ENCODE measurements at places on chromosomes 7 and 10.

- no peak for DNase-seq
Measured at GRCh38 chr7:20200361-20200760, 16.8 kb downstream of the MACC1 start.

DNA sequence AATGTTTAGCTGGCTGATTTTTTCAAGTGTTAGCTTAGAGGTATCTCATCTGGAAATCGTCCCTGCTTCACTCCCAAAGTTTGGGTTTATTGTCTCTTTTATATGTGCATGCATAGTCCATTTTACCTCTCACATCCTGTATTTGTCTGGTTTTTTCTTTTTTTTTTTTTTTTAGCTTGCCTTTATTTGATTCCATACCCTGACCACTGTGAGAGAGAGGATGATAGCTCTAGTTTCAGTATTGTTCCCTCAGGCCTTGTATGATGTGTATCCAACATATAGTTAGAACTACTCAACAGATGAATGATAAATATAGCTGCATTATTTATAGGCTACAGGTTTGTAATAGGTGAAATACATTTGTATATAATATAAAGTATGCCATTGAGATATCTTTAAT is 29.9 kb downstream of the PCGF5 start:
- DNase-seq: no peak

DNA sequence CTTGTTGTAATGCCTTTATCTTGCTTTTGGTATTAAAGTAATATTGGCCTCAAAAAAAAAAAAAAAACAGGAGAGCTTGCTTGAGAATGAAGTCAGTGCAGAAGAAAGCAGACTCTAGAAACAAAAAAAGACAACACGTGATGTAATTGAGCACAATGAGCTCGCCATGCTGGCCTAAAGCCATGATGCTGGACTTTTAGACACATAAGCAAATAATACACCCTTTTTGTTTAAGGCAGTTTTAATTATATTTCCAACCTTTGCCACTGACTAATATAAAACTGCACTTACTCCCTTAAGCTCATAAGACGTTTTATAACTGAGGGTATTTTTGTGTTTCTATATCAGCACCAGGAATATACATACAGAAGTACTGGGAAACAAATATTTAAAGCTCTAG is 798.3 kb downstream of the KCNMA1 start:
- DNase-seq: no peak

- DNase-seq: no peak
Measured at GRCh38 chr7:99806839-99807478, 20.9 kb upstream of the CYP3A43 start.

DNA sequence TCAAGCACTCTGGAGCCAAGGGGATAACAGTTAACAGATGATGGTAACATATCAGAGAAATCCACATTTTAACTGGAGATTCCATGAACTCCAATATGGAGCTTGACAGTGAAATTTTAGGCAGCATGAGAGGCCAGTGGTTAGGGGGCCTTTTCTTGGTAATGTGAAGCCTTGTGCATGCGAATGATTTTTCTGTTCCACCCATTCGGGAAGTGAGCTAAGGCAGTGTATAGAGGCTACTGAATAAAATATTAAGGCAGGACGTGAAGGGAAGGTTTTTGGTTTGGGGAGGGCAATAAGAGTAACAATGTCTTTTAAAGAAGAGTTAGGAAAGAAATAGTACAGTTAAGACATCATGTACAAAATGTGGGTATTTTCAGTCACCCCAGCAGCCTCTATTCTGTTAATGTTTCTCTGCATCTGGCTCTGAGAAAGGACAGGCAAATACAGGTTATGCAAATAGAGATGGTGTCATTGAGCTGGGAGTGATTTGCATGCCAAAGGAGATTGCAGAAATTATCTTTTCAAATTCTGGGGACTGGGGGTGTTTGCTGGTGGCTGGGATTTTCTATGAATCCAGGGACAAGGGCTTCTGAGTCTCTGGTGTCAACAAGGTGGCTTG is 6.8 kb upstream of the TAS2R60 start:
- no peak for DNase-seq

DNA sequence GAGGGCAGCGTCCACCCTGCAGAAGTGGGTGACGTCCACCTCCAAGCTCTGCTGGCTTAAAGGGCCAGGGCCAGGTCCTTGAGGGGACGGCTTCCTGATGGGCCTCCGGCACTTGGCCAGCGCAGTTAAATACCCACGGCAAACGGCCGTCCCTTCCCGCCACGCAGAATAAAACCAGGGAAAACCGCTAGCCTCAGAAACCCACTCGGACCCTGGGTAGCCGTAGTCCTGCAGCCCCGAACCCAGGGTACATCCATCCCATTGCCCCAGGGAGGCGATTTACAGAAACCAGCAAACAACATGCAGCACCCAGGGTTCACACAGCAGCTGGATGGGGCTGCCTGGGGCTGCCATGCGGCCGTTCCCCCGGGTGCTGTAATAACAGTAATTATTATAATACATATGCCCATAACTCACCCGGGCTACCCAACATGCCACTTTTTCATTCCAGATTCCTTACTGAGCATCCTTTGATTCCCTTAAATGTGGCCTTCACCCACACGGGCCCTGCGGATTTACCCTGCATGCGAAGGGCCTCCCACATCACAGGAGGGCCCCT is 81.5 kb upstream of the PDGFA start:
- DNase-seq: no peak

DNA sequence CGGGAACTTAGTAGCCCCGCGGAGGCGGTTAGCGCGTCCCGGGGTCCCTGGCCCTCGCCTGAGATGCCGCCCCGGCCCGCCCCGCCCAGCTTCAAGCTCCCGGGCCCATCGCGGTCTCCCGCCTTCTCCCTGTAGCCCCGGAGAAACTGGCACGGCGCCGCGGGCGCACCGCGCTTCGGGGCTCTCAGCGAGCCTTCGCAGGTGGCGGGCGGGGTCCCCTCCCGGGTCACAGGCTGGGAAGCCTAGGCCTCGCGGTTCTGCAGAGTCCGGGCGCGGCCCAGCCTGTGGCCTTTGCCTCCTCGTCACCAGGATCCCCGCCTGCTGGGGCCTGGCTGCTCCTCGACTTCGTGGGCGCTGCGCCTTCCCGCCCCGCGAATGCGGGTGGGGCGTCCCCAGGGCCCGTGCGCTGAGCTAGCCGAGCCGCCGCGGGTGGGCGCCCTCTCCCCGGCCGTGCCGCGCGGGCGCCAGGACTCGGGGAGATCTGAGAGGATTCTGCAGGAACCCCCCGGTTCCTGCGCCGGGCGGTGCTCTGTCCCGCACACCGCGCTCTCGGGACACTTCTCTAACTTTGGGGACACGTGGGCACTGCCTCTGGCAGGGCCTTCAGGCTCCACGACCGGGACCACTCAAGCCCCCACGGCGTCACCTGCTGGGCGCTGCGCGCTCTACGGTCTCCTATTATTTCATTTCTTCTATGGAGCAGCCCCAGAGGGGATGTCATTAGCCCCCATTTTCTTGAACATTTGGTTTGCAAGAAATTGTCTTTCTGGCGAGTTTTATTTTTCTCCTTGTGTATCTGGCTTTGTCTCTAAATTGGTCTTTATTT is 682 bp upstream of the RGS10 start:
- peak; percentile 51 for DNase-seq

GRCh38 chr10:47225928-47226645 is 73.9 kb upstream of the GDF10 start:
- no peak for DNase-seq

- DNase-seq: no peak
Measured at GRCh38 chr10:47423476-47423875, 39.4 kb upstream of the ZNF488 start.

DNA sequence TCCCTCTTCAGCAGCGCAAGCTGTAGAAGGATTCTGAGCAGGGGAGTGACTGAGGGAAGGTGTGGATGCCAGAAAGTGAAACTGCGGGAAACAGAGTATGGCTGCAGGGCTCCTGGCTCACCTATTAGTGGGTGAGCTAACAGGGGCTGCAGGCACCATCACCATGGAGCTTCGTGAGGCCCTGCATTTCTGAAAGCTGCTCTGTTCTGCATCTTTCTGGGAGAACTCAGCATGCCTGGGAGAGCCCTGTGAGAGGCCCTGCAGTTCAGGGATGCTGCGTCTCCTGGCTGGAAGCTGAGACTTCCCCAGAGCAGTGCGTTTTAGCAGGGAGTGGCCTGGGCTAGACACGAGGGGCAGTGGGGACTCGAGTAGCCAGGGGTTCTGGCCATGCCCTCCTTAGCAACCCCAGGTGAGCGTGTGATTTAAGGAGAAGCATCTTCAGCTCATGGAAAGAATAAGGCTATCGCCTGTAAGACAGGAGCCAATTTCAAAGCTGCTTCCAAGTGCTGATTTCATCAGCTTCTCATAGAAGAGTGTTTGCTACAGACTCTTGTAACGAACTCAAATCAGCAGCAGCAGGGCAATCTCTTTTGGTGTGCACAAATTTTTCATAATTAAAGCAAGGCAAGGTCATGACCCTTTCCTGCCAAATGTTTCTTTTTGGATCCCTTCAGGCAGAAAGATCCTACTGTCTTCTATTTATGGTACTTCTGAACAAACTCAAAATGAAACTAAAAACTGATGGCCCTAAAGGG is 293.6 kb upstream of the ZNF32 start:
- no peak for DNase-seq

DNA sequence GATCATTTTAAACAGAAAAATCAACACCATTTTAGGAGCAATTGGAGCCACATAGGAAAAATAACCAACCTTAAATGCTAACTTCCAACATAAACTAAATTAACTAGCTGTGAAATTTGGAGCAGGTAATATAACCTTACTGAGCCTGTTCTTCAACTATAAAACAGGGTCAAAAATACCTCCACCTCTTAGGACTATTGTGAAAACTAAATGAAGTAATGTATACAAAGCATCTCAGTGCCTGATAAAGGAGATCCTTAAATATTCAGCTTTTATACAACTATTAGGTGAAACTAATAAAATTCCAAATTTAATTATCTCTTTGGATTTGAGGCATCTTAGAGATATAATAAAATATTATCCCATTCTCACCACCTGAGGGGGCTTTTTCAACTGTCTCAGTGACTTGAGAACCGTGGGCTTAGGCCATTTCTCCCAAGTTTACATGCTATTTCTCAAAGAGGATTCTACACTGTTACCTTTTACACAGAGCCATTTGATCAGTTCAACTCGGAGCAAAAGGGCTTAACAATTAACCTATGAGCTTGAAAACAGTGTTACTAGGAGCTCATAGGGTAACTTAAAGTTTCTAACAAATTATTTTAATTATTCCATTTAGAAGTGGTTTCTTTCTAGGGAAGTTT is 165.0 kb upstream of the ASAH2 start:
- no peak for DNase-seq

GRCh38 chr7:27641581-27642230 is 21.0 kb downstream of the HIBADH start:
- DNase-seq: no peak

DNA sequence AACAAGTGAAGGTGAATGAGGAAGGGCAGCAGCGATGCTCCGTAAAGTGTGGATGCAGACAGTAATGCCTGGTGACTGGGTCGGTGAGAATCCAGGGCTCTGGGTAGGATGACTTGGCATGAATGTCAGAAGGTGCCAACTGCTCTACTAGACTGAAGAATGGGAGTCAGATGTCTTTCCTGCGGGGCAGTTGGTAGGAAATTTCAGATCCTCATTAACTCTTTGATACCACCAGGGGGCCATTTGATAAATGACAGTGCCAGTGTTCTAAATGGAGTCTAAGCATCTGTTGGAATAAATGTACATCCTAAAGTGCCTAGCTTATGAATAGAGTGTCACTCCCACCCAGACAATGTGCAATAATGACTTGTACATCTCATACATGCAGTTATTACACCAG is 462.0 kb downstream of the GRM8 start:
- no peak for DNase-seq

DNA sequence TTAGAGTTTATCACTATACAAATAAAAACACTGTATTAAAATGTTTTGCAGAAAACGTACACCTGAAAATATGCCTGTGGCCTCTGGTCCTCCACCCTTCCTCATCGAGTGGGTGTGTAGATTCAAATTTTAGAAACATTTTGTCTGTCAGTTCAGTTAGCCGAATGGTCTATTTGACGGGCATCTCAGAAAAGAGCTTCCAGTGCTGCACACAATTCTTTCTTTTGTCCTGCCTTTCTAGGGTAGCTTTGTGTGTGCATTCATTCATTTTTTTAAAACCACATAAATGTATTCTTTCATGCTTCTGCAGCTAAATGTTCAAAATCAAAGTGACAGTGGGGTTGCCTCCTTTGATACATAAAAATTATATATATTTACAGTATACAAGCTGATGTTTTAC is 46.8 kb downstream of the GNAI1 start:
- no peak for DNase-seq

GRCh38 chr10:101397140-101397539 is 43.2 kb downstream of the BTRC start:
- DNase-seq: no peak

DNA sequence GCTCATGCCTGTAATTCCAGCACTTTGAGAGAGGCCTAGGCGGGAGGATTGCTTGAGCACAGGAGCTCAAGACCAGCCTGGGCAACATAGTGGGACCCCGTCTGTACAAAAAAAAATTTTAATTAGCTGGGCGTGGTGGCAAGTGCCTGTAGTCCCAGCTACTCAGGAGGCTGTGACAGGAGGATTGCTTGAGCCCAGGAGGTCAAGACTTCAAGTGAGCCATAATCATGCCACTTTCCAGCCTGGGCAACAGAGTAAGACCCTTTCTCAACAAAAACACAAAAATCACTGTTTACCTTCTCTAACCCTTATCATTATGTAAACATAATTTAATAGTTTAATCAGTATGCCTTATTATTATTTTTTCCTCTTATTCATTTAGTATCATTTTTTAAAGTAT is 44.5 kb downstream of the GBF1 start:
- DNase-seq: no peak

- DNase-seq: no peak
Measured at GRCh38 chr7:102934701-102935100, 21.9 kb downstream of the LRRC17 start.

DNA sequence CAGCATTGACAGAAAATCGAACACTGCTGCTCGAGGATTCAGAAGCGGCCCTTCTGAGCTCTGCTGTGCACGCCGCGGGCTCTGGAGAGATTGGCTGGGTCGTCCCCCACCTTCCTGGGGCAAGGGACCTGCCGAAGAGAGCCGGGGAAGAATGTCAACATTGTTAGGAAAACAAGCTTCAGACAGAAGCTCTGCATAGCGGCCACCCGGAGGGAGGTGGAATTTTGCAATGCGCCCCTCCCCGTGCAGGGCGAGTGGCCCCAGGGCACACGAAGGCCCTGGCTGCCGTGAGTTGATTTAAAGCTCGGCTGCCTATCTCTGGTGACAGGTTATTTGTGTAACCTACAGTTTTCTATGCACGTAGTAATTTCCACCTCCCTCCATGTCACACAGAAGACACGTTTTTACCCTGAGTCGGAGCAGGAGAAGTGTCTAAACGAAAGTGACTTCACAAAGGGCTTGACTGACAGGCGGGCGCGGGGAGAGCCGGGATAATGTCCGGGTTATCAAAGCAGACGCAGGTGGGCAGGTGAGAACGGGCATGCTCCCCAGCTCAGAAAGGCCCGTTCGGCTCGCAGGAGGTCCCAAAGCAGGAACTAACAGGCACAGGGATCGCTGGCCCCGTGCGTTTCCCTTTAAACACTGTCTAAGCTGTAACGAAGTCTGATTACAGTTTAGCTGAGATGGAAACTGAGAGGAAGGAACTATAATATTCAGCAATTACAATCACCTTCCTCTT is 84.6 kb downstream of the PDGFA start:
- DNase-seq: no peak

- no peak for DNase-seq
Measured at GRCh38 chr10:94210440-94211168, 152.1 kb downstream of the NOC3L start.

GRCh38 chr7:43869867-43870240 is 537 bp upstream of the MRPS24 start:
- DNase-seq: no peak

Measured in stimulated activated CD4-positive, alpha-beta T cell treated with anti-CD3 and anti-CD28 coated beads, Interleukin-15, amount 100 ng/mL, for 1 hour (primary cell).